ENCODE measurements at places on chromosomes 3 and 15.
A peak's percentile ranks its signal among the peaks of the same experiment; 100 is the strongest.

- DNase-seq: no peak
These were observed 953.1 kb downstream of the FHIT start for GRCh38 chr3:60298141-60298540.

DNA sequence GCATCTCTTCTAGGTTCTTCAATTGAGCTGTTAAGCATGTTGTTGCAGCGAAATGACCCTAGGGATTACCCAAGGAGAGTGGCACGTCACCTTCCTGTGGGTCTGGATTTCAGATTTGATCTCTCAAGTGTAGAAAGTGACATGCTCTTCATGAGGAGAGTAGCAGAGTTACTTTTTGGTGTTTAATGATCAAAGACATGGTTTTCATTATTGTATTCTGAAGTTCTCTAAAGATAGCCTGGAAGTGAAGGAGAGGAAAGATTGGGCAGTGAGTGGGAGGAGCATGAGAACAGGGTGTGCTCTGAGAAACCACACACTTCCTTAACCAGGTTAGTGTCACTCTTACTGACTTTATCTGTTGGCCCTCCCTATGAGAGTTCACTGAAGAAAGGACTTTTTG is 153.6 kb downstream of the AKAP13 start:
- no peak for DNase-seq

GRCh38 chr15:72463702-72464101 is 10.4 kb upstream of the ARIH1 start:
- no peak for DNase-seq

GRCh38 chr3:156957715-156958114 is 131.6 kb downstream of the LEKR1 start:
- DNase-seq: no peak

DNA sequence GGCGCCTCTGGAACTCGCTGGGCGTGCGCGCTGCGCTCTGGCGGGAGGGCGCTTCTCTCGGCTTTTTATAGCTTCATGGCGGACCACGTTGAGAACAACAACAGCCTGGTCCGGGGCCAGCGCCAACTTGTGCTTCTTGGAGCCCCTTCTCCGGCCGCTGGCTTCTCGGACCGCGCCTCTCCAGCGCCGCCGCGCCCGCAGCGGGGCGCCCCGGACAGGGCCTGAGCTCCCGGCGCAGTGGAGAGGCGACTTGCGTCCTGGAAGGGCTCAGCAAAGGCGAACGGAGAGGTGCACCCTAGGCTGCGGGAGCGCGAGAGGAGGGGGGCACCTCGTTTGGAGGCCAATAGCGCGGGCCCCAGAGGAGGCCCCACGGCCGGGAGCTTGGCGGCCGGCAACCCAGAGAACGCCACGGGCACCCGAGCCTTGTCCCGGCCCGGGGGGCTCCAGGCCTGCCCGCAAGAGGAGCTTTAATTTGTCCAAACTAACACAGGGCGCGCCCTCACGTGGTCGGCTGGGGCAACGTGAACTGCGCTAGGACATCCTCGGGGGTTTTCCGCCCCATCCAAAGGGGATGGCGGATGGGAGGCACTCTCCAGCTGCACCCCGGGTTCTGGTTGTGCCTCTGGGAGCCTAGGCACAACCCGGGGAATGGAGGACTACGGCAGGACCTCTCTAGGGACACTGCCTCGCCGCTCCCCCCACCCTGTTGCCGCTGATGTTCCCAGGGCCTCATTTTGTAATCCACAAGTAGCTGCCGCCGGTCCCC is 37.8 kb downstream of the HMCES start:
- DNase-seq: peak; percentile 80

GRCh38 chr3:188049606-188050530 is 104.1 kb upstream of the LPP start:
- DNase-seq: peak; percentile 9

DNA sequence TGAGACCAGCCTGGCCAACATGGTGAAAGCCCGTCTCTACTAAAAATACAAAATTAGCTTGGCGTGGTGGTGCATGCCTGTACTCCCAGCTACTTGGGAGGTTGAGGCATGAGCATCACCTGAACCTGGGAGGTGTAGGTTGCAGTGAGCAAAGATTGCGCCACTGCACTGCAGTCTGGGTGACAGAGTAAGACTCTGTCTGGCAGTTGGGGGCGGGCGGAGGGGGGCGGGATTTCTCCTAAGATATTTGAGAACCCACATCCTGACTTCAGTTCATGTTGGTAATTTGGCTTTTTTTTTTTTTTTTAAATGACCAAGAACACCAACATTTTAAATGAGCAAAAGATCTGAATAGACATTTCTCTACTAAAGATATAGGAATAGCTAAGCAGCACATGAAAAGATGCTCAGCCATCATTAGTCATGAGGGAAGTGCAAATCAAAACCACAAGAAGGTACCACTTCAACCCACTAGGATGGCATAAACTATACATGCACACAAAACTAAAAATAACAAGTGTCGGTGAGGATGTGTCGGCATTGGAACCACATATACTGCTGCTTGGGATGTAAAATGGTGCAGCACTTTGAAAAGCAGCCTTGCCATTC is 75.6 kb upstream of the LMOD3 start:
- DNase-seq: no peak

DNA sequence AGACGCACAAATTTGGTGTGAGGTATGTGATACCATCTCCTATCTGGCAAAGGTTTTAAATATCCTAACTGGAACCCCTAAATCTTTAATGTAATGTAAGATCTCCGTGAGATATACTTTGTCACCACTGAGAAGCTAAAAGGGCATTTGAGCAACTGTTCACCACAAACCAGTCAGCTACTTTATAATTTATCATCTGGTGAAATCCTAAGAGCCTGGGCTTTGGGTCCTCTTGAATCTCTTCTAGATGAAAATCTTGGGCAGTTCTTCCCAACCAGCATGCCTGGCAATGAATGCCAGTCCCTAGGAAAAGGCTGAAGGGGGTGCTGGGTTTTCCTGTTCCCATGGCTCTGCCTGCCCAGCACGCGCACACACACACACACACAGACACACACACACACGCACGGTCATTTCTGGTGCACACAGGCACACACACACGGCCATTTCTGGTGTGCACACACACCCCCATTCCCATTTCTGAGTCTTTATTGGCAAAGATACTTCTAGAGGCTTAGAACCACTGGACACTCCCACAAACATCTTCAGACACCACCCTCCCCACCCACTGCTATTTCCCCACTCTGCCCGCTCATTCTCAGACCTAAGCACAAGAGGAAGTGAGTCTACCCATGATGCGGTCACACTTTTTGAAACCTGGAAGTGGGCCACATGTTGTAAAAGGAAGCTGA is 72.6 kb downstream of the MYO1E start:
- peak; percentile 91 for DNase-seq

GRCh38 chr3:184561061-184561912 is at the start of gene EPHB3:
Gene EPHB3 (plus strand): TSS chr3:184561785. CDS start chr3:184562236, 451 bp downstream.
- peak; percentile 100 for DNase-seq

DNA sequence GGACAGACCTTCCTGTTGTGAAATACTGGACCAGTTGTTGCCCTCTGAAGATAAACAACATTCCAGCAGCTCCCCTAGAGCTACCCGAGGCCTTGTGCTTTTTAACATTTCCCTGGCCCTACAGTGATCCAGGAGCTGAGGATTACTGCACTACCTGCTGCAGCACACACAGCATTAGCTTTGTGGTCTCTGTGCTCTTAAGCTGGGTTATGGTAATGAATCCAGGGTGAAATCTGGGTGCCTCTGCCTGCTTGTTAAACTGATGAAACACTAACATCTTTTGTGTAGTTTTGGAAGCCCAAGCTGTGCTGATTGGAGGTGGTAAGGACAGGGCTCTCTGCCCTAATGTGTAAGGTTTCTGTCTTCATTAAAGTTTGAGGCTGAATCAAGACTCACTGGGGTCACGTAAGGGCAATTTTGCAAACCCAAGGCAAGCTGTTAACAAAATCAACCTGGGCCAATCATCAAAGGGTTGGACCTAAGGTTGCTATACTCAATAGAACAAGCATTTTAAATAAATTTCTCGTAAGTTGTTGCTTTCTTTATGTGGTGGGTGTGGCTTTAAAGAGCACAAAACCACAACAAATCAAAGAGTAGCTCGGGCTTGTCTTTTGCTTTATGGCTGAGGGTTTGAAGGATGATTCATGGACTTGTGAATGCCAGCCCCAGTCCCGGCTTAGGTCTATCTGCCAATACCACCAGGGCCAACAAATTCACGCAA is 183.9 kb downstream of the TPRG1 start:
- DNase-seq: peak; percentile 48

Data from NCI-H69 (cell line).